Mucosa of gallbladder (tissue), 1 donor: ENCODE measurements at places on chromosomes 4 and X. TPM values are rescaled to one million over a fixed set of nuclear protein-coding genes. Genes with fewer than 3 reads are reported as not detected.

MAGEA11 gene
- total RNA-seq = not detected

GPRASP1 gene
- total RNA-seq = 17.6 TPM

POF1B gene
- 34.4 TPM for total RNA-seq

GRCh38 chr4:80507077-80507476, 171.5 kb downstream of the CFAP299 start:
- DNase-seq = no peak

GRCh38 chr4:17447056-17447455, 64.8 kb downstream of the QDPR start:
- DNase-seq = no peak
